ENCODE measurements at places on chromosomes 11 and 22. TPM values are rescaled to one million over a fixed set of nuclear protein-coding genes. Genes with fewer than 3 reads are reported as not detected.
A peak's percentile ranks its signal among the peaks of the same experiment; 100 is the strongest.

- peak overlapping the region; percentile 70 for H3K27ac ChIP-seq
- H3K27me3 ChIP-seq = peaks cover 3% of the 10 kb centered on the region
- no peak for DNase-seq
Observed at GRCh38 chr11:117819096-117820040, 5.2 kb downstream of the FXYD2 start.

DNA sequence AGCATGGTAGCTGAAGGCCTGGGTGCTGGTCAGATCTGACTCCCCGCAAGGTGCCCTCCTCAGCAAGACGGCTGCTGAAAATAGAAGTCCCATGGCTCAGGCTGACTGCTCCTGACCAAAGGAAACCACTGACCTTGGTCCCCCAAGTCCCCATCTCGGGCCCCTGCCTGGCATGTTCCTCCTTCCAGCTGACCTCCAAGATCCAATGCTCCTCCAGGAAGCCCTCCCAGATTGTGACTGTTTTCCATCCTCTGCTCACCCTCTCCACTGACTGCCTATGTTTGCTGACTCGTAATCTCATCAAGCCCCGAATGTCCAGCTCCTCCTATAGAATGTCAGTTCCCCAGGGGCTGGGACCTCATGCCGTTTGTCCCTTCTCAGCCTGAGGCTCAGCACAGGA is 30.5 kb downstream of the ALX4 start:
- peaks cover 18% of the 10 kb centered on the region for H3K4me1 ChIP-seq
- H3K27ac ChIP-seq = no peak overlapping the region
- H3K36me3 ChIP-seq = peaks cover 4% of the 10 kb centered on the region
- no peak overlapping the region for H3K4me3 ChIP-seq
- DNase-seq = no peak

GRCh38 chr22:40635043-40635939 is 1.2 kb downstream of the MRTFA start:
- H3K27me3 ChIP-seq = no peaks in the 10 kb centered on the region
- no peak for DNase-seq
- peaks cover 30% of the 10 kb centered on the region for H3K4me1 ChIP-seq
- peak overlapping the region; percentile 79 for H3K27ac ChIP-seq
- peak overlapping the region; percentile 94 for H3K4me3 ChIP-seq

GRCh38 chr11:59225017-59225416 is 12.3 kb upstream of the MPEG1 start:
- H3K4me1 ChIP-seq = no peaks in the 10 kb centered on the region
- no peak overlapping the region for H3K27ac ChIP-seq
- peaks cover 5% of the 10 kb centered on the region for H3K27me3 ChIP-seq

Gene PRG3
- not detected for total RNA-seq

Gene KRTAP5-1
- total RNA-seq = not detected
